ENCODE measurements at places on chromosomes 1 and 21. TPM values are rescaled to one million over a fixed set of nuclear protein-coding genes. Genes with fewer than 3 reads are reported as not detected.

DNA sequence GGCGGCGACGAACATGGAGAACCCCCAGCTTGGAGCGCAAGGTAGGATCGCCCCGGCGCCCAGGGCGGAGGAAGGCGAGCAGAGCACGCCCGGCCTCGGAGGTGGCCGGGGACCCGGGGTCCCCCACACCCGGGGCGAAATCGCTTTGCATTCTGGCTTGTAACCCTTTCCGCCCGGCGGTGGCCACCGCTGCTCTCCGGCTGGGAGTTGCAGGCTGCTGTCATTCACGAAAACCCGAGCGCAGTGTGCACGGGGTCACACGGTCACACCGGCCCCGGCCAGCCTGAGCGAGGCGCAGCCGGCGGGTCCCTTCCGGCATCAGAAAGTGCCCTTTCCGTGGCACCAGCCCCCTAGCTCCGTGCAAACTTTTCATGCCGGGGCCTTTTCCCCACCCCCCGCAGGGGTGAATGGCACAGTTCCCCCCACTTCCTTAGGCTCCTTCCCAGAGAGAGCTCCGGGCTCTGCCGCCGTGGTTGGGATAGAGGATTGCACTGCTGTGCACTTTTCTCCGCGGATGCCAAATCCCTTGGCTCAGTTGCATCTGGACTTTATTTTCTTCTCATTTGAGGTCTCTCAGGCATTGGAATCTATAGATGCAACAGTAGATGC, 802 bp downstream of the KAZN start:
- peak; percentile 58 for ATAC-seq

- no peak for ATAC-seq
These were observed 29.3 kb upstream of the NLRP3 start for GRCh38 chr1:247386687-247387086.

GRCh38 chr1:15992582-15993500, 11.2 kb upstream of the SRARP start:
- ATAC-seq, result no peak

DNA sequence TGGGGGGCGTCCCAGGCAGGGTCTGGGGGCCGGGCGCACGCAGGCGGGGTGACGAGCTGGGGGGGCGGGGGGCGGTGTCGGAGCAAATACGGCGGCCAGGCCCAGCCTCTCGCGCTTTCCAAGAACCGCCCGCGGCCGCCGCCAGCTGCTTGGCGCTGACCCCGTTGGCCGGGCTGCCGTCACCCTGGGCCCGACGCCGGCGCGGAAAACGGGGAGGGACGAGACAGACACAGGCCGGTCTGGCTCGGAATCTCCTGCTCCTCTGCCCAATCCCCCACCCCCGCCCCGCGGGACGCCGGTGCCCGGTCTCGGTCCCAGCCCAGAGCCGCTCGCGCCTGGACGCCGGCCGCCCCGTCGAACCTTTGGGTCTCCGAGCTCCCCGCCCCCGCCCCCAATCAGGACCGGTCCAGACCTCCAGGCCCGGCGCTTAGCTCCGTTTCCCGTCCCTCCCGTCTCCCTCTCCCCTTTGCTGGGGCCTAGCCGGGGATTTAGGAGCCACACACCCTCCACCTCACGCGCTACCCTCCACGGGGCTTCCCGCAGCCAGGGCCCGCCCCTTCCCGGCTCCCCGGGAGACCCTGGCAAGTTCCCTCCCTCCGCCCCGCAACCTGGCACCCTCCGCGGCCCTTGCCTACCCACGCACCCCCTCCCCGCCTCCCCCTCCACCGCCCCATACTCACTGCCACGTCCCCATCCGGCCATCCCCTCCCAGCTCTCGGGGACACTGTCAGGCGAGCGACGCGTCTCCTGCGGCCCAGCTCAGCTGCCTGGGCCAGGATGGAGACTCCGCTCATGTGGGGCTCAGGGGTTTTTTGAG, 800 bp upstream of the MMP23B start:
- peak; percentile 42 for ATAC-seq

DNA sequence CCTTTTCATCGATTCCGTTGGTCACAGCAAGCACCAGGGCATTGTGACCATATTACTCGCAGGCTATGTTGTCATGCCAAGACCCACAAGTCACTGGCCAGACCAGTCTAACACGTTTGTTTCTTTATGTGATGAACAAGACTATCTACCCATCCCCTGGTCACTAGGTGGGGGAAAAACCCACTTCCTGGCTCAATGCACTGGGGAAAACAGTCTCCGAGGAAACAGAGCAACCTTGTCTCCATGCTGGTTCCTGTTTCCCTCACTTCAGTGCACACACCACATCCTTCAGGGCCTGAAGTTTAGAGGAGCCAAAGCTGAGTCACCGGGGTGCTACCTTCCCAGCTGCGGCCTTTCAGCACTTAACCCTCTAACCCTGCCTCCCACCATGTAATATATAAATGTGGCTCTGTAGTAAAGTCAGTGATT, 20.9 kb downstream of the ERICH3 start:
- peak; percentile 74 for ATAC-seq

- ATAC-seq, result peak; percentile 20
These were observed 1.8 kb downstream of the ATP2B4 start for GRCh38 chr1:203628201-203629015.

- ATAC-seq, result no peak
These were observed 6.4 kb downstream of the IL6R start for GRCh38 chr1:154411525-154411924.

GRCh38 chr1:202029727-202030126, 19.3 kb downstream of the ELF3 start:
- no peak for ATAC-seq

GRCh38 chr1:181062836-181063428, 25.6 kb upstream of the IER5 start:
- ATAC-seq, result no peak

GRCh38 chr1:226664413-226665101, 74.5 kb downstream of the ITPKB start:
- no peak for ATAC-seq

Gene CELF3
- 94.4 TPM for total RNA-seq

Gene SLC2A5
- total RNA-seq, result 0.13 TPM

Gene NMNAT1
- 8.3 TPM for total RNA-seq

Gene PM20D1
- 1.8 TPM for total RNA-seq

Gene DNAJC6
- total RNA-seq, result 46.6 TPM

Data from motor neuron (in vitro differentiated cells).